ENCODE measurements at places on chromosomes 3 and 15.

DNA sequence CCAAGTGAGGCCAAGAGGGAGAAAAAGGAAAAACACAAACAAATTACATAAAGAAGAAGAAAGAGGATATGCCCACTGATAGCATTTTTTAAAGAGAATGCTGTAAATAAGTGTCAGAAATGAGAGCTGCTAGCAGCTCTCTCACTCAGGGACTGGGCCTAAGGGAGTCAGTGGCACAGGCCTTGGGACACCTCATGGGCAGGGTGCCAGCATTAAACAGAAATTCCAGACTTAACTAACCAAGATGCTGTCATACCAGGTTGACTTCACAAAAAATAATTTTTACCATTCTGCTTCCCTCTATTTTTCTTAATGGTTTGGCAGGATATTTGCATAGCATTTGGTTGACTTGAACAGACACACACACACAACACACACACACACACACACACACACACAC is 92.3 kb upstream of the ADAMTSL3 start:
- no peak for DNase-seq

- no peak for DNase-seq
Observed at GRCh38 chr3:25787689-25788088, 2.2 kb upstream of the OXSM start.

- peak; percentile 86 for DNase-seq
Observed at GRCh38 chr15:100341750-100342560, at the start of gene ADAMTS17. TSS of gene ADAMTS17 (minus strand) at chr15:100341975. CDS start at chr15:100341899, 76 bp downstream.

DNA sequence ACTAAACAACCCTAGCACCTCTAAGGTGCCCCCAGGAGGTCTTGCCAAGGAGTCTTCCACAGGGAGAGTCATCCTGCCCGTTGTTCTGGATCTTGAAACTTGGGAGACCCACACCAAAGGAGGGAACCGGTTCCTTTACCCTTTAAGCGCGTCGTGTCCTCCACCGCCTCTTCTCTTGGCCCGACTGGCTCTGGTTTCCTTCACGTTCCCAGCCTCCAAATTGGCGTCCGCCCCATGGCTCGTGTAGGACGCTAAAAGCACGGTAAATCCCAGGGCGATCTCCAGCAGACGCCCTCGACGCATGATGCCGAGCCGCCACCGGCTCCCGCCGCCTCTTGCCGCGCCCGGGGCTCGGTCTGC is 1.1 kb downstream of the FBN1 start:
- no peak for DNase-seq

DNA sequence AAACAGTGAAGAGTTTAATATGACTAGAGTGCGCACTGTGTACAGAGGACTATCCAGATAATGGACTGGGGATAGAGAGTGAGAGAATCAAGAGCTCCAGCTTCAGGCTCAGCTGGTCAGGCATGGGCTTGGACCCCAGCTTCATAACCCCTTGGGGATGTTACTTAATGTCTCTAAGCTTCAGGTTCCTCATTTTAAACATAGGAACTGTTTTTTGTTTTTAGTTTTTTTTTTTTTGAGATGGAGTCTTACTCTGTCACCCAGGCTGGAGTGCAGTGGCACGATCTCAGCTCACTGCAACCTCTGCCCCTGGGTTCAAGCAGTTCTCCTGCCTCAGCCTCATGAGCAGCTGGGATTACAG is 9.9 kb upstream of the BRPF1 start:
- no peak for DNase-seq

DNA sequence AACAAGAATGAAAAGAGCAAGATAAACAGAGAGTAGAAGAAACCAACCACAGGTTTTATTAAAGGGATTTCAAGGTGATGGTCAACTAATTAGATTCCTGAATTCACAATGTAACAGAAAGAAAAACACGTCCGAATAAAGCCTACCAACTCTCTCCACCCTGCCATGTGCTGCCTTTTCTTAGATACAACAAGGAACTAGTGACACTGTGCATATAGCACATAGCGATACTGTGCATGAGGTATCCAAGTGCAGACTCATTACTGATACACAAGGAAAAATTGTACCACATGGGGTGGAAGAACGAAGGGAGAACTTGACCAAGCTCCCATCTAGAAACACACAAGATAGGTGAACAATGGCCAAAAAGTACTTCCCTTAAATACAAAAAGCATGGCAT is 154.6 kb downstream of the MAGI1 start:
- no peak for DNase-seq

- no peak for DNase-seq
Observed at GRCh38 chr3:43481375-43481774, 140.4 kb downstream of the ANO10 start.

GRCh38 chr3:39260957-39261356 is 18.9 kb downstream of the CX3CR1 start:
- DNase-seq = peak; percentile 66

DNA sequence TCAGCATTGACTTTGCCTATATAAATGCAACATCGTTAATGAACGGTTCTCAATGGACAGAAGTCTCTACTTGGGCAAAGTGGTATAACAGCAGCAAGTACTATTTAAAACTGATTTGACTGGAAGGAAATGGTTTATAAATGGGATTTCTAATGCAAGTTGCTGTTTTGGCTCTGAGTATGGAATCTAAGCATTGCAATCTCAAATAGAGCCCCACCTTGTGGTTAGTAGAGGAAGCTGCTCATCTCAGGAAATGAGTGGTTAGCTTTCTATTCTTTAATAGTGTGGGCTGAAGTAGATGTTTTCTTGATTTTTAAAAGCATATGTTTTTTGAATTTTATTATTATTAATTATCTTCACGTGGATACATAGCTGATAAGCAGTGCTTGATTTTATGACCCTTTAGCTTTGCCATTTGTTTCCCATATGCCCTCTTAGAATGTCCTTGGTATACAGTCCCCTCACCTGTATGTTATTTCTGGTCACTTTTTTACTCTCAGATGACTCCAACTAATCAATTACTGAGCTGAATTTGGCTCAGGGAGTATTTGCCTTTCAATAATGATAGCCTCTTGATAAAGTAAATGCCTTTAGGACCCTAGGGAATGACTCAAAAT is 67.1 kb downstream of the OXSM start:
- no peak for DNase-seq

GRCh38 chr15:81507831-81508230 is 133.8 kb upstream of the TMC3 start:
- no peak for DNase-seq

GRCh38 chr15:98800437-98801233 is 152.3 kb downstream of the IGF1R start:
- DNase-seq = no peak

DNA sequence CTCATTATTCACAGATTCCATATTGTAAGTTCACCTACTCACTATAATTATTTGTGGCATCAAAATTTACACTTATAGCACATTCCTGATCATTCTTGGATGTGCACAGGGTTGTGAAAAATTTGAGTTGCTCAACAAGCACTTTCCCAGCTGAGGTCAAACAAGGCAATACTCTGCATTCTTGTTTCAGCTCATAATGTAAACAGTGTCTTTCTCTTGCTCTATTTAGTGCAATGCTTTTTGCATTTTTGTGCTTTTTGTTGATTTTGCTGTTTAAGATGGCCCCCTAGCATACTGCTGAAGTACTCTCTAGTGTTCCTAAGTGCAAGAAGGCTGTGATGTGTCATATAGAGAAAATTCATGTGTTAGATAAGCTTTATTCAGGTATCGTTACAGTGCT is 66.7 kb upstream of the TNIK start:
- no peak for DNase-seq

- DNase-seq = no peak
Observed at GRCh38 chr3:17052363-17052762, 167.6 kb downstream of the PLCL2 start.

DNA sequence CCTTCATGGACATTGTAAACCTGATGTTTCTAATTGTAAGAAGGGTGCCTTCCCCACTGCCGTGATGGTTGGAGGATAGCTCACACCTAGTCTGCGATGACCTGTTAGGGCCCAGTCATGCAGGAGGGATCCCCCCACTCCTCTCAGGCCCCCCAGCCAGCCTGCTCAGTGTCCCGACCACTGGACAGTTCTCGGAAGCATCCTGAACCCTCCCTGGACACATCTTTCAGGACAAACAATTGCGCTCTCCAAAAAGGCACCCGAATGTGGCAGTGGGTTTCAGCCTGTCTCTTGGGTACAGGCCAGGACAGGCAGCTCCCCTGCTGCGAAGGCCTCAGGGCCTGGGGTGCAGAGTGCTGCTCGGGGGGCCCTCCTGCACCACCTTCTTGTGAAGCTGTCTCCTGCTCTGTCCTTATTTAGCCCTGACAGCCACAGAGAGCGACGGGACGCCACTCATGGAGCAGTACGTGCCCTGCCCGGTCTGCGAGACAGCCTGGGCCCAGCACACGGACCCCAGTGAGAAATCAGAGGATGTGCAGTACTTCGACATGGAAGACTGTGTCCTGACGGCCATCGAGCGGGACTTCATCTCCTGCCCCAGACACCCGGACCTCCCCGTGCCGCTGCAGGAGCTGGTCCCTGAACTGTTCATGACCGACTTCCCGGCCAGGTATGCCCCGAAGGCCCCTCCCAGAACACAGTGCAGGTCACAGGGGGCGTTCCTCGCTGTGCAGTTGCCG is 132.3 kb downstream of the LRRK1 start:
- no peak for DNase-seq

DNA sequence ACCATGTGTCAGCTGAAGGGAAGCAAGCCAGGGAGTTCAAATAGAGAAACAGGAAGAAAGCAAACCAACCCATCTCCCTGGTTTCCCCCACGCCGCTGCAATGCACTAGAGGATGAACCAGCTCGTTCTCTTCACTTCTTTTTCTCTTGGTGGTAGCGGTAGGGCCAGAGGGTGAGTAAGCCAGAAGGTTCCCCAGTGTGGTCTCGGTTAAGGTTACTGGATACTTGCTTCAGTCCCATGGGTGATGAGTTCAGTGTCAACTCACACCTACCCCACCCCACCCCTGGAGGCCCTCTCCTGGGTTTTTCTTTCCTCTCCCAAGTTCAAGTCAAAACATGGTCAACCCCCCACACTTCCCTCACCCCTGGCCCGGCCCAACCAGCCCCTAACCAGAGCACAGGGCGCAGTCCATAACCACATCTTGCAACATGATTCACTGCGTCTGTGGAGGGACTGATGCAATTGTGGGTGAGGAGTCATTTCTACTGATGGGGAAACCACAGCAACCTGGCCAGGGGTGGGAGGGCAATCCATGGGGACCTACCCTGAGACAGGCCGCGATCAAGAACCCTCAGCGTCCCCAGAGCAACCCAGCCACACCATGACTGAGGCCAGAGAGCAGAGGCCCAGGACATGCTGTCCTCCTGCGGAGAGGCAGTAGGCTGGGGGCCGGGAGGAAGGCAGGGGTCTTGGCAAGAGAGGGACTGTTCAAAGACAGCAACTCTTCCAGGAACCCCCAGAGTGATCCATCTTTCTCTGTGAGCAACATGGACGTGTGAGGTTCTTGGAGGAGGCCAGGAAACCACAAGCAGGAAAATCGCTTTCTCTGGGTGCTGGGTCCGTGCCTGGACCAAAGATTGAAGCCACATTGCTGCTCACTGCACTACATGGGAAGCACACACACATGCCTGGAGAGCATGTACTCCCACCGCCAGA is 276.6 kb downstream of the UACA start:
- peak; percentile 69 for DNase-seq

DNA sequence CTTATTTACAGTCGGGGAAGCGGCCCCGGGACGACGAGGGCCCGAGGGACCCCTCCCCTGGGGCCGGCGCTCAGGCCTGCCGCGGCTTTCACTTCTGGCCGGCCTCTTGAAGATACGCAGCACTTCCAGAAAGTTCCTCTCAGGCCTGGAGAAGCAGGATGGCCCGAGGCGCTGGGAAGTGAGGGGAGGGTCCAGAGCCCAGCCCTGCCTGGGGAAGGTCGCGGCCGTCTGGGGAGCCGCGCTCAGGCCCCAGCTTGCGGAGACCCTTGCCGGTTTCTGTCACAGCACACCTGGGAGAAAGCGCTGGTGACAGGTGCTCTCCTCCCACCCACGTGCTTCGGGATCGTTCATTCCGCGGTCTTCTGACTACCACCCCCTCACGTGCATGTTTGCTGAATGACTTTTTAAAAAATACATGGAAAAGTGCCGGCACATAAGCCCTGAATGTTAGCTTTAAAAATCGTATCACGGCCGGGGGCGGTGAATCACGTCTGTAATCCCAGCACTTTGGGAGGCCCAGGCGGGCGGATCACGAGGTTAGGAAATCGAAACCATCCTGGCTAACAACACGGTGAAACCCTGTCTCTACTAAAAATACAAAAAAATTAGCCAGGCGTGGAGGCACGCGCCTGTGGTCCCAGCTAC is 727 bp upstream of the TM2D3 start:
- DNase-seq = no peak

DNA sequence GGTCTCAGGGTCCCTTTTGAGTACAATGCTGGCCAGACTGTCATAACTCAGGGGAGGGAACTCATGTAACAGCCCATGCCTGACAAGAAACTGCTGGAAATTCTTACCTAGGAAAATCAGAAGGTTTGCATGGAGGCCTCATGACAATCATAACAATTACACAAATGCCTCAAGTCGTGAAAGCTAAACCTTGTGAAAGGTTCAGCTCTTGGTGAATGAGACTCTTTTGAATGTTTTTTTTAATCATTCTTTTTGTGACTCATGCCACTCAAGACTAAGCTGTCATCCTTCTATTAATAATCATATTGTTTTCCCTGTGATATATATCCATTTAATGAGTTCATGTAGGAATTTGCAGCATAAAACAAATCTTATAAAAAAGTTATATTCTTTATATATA is 61.4 kb upstream of the LEKR1 start:
- DNase-seq = no peak

DNA sequence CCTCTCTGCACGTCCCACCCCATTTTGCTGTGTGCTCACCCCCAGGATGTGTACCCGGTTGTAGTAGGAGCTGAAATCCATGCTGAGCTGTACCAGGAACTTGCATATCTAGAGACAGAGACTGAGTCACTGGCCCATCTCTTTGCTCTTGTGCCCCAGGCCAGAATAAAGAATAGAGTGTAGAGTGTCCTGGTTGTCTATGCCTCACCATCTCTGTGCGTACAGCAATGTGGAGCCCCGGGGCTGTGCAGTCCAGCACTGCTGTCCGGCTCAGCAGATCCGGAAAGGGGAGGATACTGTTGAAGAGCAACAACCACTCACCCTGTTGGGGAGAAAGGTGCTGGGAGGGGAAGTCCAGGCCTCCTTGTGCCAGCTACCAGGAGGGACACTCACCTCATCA is 2.6 kb downstream of the DALRD3 start:
- no peak for DNase-seq

GRCh38 chr15:88401251-88401995 is 65.8 kb downstream of the MRPL46 start:
- DNase-seq = no peak

DNA sequence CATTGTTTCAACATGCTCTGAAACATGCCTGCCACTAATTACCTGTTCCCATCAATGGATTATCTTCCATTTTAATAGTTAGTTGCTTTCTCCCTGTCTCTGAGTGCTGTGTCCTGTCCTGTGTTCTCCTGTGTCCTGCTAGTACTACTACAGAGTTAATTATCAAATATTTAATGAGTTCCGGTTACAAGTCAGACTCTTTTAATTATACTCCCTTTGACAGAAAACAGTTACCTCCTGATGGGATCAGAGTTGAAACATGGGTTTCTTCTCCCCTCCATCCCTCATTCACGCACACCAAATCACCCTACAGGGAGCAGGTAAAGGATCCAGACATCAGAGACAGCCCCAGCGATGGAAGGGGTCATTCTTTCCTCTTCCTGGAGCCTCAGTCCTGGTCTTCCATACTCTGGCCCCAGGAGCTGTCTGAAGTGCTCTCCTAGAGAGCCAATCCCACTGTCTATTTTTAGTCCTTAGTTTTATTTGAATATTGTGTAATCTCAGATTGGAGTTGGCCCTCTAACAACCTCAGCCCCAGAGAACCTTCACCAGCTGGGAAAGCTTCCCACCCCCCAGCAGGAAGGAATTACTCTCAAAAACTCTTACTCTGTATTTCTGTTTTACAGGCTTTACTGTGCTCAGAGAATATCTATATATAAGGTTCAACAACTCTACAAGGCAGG is 137.0 kb upstream of the C2CD4B start:
- no peak for DNase-seq

All from KG1 (cell line).